ENCODE measurements at places on chromosomes 5 and 9.

DNA sequence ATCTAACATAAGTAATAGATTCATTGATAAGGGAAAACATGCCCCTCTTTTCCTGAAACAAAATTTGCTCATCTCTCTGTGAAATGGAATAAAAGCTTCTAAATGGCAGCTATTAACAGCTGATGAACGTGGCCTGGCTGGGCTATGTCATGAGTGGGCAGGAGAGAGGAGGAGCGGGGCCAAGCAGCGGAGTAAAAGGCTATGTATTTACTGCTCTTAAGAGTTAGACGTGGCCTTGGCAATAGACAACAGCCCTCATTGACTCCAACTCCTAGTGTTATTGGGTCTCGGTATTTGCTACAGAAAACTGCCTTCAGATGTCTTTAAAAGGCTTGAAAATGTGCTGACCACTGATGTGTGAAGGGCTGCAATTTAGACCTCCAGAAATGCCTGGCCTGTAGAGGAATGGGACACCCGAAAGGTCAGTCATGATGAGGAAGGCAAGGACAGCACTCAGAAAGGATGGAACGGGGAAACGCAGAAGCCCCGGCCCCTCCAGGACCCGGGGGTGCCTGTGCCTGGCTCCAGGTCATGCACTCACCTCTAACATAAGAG is 116.8 kb downstream of the PDZD2 start:
- DNase-seq, result no peak

- DNase-seq, result no peak
These were observed 44.5 kb upstream of the GRHPR start for GRCh38 chr9:37377688-37378612.

- no peak for DNase-seq
These were observed 60.6 kb downstream of the TNFSF15 start for GRCh38 chr9:114745108-114745848.

- DNase-seq, result no peak
These were observed 23.6 kb upstream of the CCDC112 start for GRCh38 chr5:115320006-115320405.

- DNase-seq, result no peak
These were observed 5.1 kb upstream of the TESK1 start for GRCh38 chr9:35599763-35600604.
